Fibroblast of gingiva (primary cell): ENCODE measurements at places on chromosomes 2 and 18.
A peak's percentile ranks its signal among the peaks of the same experiment; 100 is the strongest.

- DNase-seq = no peak
Observed at GRCh38 chr2:149747456-149747855, 159.9 kb upstream of the MMADHC start.

DNA sequence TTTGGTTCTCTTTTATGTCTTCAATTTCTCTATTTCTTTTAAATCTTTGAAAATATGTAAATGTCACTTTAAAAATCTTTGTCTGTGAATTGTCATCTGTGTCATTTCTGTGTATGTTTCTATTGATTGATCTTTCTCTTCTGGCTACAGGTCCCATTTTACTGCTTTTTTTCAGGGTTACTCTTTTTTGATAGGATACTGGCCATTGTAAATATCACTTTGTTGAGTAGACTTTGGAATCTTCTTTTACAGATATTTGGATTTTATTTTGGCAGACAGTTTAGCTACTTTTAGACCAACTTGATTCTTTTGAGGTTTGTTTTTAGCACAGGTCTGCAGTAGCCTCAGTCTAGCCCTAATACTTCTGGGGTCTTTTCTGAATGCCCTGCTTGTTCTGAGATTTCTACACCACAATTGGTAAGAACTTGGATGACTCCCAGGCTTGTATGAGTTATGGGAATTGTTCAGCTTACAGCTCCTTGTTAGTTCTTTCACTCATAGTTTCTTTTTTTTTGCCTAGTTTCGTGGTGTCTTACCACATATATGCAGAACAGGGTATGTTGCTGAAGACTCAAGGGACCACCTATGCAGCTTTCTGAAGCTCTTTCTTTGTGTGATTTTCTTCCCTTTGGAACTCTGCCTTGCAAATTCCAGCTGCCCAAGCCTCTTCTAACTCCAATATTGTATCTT lies 122.2 kb downstream of the QPCT start:
- DNase-seq = peak; percentile 9

GRCh38 chr2:128585706-128586105 lies 267.0 kb upstream of the HS6ST1 start:
- DNase-seq = peak; percentile 45

GRCh38 chr2:56077359-56077915 lies 106.4 kb upstream of the CCDC85A start:
- DNase-seq = no peak

- no peak for DNase-seq
Observed at GRCh38 chr18:49778826-49779465, 34.4 kb downstream of the ACAA2 start.

GRCh38 chr2:26001743-26002351 lies 19.6 kb upstream of the KIF3C start:
- peak; percentile 79 for DNase-seq

GRCh38 chr2:146124741-146125140 lies 1604.8 kb upstream of the ZEB2 start:
- DNase-seq = peak; percentile 69

- DNase-seq = no peak
Observed at GRCh38 chr18:40431071-40431985, 1523.7 kb upstream of the PIK3C3 start.

GRCh38 chr2:55961318-55961911 lies 37.8 kb upstream of the EFEMP1 start:
- DNase-seq = peak; percentile 52

GRCh38 chr2:46381871-46382270 lies 84.7 kb downstream of the EPAS1 start:
- no peak for DNase-seq

DNA sequence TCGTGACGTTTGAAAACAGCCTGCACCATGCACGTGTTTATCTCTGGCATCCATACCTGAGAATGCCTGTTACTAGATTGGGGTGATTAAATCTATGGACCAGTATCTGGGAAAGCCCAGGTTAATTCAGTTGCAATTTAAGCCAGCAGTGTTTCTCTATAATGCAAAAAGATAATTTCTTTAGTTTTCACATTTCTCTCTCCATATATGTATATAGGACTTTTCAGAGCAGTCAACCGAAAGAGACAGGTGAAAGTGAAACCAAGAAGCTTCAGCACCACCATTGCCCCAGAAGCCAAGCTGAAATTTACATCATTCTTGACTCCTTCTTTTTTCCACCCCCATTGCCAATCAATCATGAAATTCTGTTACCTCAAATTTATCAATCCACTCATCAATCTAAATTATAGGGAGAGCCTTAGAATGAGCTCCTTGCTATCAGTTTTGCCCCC lies 2.7 kb upstream of the LRP2 start:
- no peak for DNase-seq

DNA sequence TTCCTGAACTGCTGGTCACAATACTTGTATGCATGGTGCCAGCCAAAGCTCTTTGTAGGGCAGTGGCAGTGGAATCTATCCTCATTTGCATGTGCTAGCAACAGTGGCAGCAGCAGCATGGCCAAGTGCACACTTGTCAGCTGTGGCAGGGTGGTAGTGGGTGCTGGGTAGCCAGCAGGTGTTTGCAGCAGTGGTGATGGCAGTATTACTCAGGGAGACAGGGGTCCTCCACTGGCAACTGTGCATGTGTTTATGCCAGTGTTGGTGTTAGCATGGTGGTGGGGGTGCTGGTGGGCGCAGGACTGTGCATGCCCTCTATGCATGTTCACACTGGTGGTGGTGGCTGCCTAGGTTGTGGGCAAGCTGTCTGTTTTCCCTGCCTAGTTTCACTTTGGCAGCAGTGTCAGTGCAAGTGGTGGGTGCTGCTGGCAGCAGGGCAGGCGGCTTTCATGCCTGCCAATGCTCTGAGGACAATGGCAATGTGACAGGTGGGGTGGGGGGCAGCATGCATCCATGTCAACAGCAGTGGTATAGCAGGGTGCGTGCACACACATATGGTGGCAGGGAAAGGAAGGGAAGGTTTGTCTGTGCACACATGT lies 41.2 kb downstream of the GALNT13 start:
- no peak for DNase-seq

DNA sequence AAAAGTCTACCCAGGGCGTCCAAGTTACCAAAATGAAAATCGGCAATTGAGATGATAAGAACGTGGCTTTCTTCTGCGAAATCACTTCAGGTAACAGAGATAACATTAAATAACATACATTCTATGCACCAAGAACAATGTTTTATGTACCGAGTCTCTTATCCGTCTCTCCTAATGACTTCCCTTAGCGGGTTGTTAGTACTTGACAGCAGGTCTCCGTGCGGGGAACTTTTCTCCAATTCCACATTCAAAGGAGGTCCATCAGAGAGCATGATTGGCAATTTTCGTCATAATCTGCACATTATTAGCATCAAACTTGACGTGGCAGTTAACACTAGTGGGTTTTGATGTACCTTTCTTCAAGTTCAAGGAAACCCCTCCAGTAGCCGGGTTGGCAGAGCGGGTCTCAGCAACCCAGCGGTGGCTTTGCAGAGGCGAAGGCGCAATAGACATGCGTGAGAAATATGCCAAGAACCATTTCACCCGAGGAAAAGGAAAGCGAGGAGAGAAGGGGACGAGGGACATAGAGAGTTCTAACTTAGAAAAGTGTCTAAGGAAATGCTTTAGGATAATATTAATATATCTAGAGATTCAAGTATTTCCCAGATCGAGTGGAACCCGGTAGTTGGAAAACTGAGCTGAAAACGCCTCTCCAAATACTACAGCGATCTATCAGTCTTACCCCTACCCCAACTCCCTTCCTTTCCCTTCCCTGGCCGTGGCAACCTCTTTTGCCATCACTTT lies 5.0 kb downstream of the EVX2 start:
- DNase-seq = no peak

- peak; percentile 40 for DNase-seq
Observed at GRCh38 chr2:161223139-161223732, 63.0 kb downstream of the TANK start.

DNA sequence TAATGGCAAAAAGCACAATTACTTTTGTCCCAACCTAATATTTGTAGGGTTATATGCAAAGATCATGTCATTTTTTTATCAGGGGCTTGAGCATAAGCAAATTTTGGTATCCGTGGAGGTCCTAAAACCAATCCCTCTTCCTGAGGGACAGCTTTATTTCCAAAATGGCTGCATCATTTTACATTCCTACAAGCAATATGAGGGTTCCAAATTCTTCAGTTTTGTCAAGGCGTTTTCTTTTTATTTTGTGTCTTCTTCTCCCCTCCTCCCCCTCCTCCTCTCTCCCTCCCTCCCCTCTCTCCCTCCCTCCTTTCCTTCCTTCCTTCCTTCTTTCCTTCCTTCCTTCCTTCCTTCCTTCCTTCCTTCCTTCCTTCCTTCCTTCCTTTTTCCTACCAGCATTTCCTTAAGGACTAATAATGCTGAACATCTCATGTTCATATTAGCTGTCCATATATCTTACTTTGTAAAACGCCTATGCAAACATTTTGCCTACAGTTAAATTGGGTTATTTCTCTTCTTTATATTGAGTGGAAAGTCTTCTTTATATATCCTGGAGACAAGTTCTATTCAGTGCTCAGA lies 881.8 kb downstream of the DCDC2C start:
- no peak for DNase-seq

- DNase-seq = peak; percentile 15
Observed at GRCh38 chr2:232658217-232658785, 24.9 kb downstream of the EFHD1 start.

- DNase-seq = no peak
Observed at GRCh38 chr2:52220393-52220792, 1188.5 kb upstream of the NRXN1 start.

DNA sequence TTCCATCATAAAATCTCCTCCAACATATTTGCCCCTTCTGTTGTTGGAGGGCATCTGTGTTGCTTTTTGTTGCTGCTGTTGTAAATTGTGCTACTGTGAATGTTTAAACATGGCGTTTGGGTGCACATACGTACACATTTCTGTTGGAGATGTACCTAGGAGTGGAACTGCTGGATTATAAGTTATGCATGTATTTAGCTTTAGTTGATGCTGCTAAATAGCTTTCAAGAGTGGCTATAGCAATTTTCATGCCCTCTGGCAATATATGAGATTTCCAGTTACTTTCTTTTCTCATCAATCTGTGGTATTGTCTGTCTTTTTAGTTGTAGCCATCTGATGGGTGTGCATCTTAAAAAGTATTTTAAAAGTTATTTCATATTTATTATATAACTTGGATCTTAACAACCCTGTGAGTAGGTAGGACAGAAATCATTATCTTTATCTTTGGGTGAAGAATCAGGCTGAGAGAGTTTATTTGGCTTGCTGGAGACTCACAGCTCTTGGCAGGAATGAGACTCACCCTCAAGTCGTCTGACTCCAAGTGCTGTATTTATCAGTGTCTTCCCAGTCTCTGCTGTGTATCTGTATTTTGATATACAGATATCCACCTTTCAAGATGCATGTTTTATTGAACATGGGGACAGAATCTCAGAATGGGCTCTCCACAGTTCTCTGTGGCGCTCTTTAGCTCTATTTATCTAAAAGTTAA lies 16.9 kb downstream of the ZNF236 start:
- DNase-seq = no peak

DNA sequence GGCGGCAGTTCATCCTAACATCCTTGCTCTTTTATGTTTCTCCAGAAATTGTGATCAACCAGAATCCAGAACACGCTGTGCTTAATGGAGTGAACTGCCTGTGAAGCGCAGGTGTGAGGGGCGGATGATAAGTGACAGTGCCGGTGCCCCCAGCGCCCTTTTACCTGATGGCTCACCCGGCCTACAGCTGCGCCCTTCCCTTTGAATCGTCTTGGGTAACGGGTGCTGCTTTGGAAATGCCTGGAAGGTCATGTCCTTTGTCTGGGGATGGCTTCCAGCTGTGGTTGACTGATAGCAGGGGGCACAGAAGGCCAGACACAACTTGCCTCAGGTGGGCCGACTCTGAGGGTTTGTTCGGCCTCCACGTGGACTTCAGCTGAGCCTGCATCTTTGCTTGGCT lies 119.4 kb downstream of the LPIN1 start:
- DNase-seq = no peak

- DNase-seq = no peak
Observed at GRCh38 chr2:181431674-181432073, 25.5 kb upstream of the ITGA4 start.

DNA sequence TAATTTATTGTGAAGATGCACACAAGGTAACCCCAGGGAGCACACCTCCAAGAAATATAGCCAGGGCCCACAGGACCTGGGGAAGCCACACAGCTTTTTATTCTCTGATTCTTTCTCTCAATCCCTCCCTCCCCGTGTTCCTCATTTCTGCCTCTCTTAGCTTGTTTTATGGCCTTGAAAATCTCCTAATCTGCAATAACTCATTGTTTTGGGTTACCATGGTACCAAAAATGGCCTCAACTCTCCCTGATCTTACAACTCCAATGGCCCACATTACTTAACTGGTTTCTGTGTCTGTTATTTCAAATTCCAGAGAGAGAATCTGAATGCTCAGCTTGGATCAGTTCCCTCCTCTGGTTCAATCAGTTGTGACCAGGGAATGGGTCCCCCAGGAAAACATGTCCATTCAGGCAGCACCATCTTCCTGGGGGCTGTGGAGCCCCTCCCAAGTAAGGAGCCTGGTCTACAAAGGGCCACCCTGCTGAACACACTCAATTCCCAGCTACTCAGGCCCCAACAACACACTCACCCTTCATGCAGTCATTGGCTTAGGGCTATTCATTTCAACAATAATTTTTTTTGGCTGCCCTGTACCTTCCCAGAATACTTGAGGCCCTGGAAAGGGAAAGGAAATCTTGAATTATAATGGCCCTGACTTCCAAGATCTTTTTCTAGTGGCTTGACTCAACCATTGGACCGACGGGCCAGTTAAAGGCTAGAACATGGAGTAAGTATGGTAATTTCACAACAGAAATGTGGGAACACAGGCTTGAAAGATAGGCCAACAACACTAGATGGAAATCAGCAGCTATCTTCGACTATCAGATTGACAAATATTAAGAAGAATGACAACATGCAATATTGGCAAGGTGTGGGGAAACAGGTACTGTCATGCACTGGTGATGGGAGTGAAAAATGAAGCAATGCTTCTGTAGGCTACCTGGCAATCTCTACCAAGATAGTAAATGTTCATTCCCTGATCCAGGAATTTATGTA lies 41.6 kb upstream of the ST3GAL5 start:
- DNase-seq = no peak

GRCh38 chr2:233025706-233026105 lies 6.8 kb upstream of the NEU2 start:
- peak; percentile 3 for DNase-seq

- DNase-seq = no peak
Observed at GRCh38 chr2:170218456-170218855, 40.5 kb downstream of the MYO3B start.

GRCh38 chr2:29106256-29106655 lies 9.0 kb upstream of the CLIP4 start:
- DNase-seq = no peak

DNA sequence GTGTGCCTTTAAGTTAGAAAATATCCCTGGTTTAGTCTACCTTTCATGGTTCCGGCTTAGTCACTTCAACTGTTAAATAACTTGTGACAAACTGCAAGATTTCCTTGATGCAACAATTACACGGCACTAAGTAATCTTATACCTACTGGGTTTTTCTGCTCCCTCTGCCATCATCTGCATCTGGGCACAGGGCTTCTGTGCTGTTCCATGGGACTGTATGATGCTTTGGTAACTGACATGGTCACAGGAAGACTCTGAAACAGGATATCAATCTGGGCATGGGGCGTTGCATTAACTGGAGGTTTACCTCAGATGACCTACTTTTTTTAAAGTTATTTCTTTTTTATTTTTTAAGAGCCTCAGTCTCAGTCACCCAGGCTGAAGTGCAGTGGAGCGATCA lies 365.4 kb downstream of the SS18 start:
- no peak for DNase-seq
